Progenitor cell of endocrine pancreas (in vitro differentiated cells): ENCODE measurements at places on chromosomes 2 and 18. TPM values are rescaled to one million over a fixed set of nuclear protein-coding genes. Genes with fewer than 3 reads are reported as not detected.

AMER3 gene
- total RNA-seq: 6.4 and 7.0 TPM in 2 replicates

DNA sequence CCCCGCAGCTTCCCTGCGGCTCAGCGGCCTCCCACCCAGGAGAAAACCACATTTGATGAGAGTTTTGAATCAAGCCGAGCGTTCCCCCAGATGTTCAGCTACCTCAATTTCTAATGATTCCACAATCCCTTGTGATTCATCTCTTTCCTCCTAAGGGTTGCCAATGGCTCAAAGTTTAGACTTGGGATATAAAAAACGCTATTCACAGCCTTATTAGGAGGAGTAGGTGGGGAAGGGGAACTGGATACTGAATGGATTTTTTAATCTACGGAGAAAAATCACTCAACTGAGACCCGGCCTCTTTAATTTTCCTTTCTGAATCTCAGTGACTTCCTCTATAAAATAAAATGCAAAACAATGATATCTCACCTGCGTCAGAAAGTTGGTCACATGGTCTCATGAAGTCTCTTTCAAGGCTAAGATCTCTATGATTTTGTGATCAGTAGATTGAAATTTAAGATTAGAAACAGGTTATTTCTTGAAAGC lies 192.6 kb upstream of the TCF4 start:
- H3K4me3 ChIP-seq: peak overlapping the region; percentile 44
- no peak overlapping the region for H3K27ac ChIP-seq
- H3K36me3 ChIP-seq: no peaks in the 10 kb centered on the region
- peaks cover 6% of the 10 kb centered on the region for H3K4me1 ChIP-seq
- DNase-seq: no peak

- DNase-seq: no peak
- H3K4me3 ChIP-seq: no peak overlapping the region
- H3K27ac ChIP-seq: no peak overlapping the region
- no peaks in the 10 kb centered on the region for H3K27me3 ChIP-seq
- no peaks in the 10 kb centered on the region for H3K4me1 ChIP-seq
Measured at GRCh38 chr2:6845903-6846302, 19.8 kb downstream of the CMPK2 start.

- peaks cover 6% of the 10 kb centered on the region for H3K27me3 ChIP-seq
- DNase-seq: no peak
- no peaks in the 10 kb centered on the region for H3K4me1 ChIP-seq
- H3K27ac ChIP-seq: no peak overlapping the region
- no peaks in the 10 kb centered on the region for H3K36me3 ChIP-seq
Measured at GRCh38 chr2:45930396-45930792, 278.9 kb downstream of the PRKCE start.

DNA sequence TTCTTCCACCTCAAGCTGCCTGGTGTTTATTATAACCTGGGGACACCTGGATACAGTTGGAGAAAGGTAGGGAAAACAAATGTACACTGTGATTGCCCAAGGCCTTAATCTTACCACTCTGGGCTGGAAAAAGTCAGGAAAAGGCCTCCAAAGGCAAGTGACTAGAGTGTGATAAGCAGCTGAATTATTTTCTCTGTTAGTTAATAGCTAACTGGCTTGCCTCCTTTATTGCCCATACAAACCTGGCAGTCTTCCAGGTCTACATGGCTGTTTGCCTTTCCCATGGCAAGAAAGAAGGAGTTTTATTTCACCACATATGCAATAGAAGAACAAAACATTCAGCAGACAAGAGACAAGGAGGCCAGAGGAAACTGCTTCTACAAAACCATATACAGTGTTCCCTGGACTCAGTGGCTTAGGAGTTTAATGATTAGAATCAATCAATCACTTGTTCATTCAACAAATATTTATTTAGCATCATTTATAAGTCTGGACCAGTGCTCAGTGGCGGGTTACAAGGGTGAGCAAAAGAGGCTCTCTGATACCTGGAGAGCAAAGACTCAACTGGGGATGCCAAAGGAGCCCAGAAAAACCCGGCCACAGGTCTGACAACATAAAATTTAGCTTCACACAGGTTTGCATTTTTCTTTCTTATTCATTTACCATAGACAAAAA lies 27.5 kb upstream of the SUCLG1 start:
- peaks cover 35% of the 10 kb centered on the region for H3K4me1 ChIP-seq
- no peaks in the 10 kb centered on the region for H3K36me3 ChIP-seq
- H3K27ac ChIP-seq: peak overlapping the region; percentile 93
- no peak for DNase-seq

DNA sequence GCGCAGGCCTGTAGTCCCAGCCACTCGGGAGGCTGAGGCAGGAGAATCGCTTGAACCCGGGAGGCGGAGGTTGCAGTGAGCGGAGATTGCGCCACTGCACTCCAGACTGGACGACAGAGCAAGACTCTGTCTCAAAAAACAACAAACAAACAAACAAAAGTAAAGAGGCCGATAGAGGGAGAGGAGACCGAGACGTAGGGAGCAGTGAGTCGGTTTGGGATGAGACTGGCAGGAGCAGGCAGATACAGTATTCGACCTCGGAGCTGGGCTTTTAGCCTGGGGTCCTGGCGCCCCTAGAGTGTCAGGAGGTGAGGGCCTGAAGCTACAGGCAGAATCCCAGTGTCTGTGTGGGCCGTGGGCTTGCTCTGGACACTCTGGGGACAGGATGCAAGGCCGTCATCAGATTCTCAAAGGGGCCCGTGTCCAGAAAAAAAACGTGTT lies 51.2 kb downstream of the SLC4A1AP start:
- peaks cover 37% of the 10 kb centered on the region for H3K27me3 ChIP-seq
- no peak for DNase-seq
- H3K4me3 ChIP-seq: peak overlapping the region; percentile 65
- no peaks in the 10 kb centered on the region for H3K36me3 ChIP-seq
- peaks cover 4% of the 10 kb centered on the region for H3K4me1 ChIP-seq

PROKR1 gene
- 0.09 and 0.12 TPM in 2 replicates for total RNA-seq

MPPE1 gene
- 27.4 and 37.4 TPM in 2 replicates for total RNA-seq

- DNase-seq: no peak
- no peaks in the 10 kb centered on the region for H3K27me3 ChIP-seq
- no peak overlapping the region for H3K27ac ChIP-seq
- H3K36me3 ChIP-seq: peaks cover 20% of the 10 kb centered on the region
Measured at GRCh38 chr2:42060718-42061619, 13.1 kb downstream of the PKDCC start.
